ENCODE measurements at places on chromosomes 3 and 15.

- no peak for DNase-seq
These were observed 67.2 kb downstream of the UNC13C start for GRCh38 chr15:54045397-54045796.

DNA sequence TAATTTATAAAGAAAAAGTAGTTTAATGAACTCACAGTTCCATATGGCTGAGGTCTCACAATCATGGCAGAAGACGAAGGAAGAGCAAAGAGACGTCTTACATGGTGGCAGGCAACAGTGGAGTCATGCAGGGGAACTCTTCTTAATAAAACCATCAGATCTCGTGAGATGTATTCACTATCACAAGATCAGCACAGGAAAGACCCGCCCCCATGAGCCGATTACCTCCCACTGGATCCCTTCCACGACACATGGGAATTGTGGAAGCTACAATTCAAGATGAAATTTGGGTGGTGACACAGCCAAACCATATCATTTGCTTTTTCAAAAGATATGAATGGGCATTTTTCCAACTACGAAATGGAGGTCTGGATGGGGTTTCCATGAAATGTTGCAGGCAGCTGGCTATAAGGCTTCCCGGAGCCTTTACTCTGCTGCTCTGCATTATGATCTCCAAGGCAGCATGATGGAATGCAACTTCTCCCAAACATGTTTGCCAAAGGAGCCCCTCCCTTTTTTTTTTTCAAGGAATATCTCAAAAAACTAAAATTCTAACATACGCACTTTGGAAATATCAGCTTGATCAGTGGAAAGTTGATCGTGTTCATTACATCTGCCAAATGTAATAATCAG is 189.7 kb downstream of the MEX3B start:
- DNase-seq: no peak

- peak; percentile 99 for DNase-seq
These were observed at the start of gene IP6K2 for GRCh38 chr3:48716982-48717746. Gene IP6K2, minus strand, starts transcription at chr3:48717221. Its CDS starts 21,930 bp downstream, at chr3:48695291.

GRCh38 chr3:31945738-31946052 is 35.4 kb downstream of the OSBPL10 start:
- no peak for DNase-seq

- no peak for DNase-seq
These were observed 3.4 kb downstream of the GAP43 start for GRCh38 chr3:115626721-115627120.

GRCh38 chr3:156808025-156808424 is 18.1 kb upstream of the LEKR1 start:
- no peak for DNase-seq

- no peak for DNase-seq
These were observed 12.3 kb upstream of the DENND4A start for GRCh38 chr15:65804252-65804931.

DNA sequence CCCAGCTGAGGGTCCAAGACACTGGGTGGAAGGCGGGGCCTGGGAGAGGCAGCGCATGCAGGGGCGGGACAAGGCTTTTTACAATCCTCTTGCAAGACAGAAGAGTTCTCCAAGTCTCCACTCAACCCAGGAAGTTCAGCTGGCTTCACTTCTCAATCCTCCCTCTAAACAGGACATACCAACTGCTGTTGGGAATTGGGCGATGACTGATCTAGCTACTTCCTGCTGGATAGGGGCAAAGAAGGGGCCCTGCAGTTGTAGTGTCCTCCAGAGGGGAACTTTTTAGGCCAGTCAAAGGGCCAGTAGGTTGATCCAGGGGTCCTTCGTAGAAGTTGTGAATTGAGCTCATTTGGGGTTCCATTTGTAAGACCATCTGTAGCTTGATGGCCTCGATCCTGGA is 94.6 kb upstream of the TERB2 start:
- DNase-seq: no peak

DNA sequence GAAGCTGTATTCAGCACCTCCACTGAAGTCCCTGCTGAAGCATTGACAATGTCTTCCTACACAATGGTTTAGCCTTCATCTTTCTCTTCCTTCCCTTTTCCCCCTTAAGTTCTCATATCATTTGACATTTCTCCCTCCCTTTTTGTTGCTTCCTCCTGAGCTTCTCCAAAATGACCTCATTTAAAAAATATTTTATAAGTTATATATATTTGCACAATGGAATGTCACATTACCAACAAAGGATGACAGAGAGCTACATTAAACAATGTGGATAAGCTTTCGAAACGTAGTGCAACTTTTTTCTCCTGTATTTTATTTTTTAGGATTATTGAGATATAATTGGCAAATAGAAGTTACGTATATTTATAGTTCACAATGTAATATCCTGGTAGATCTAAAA is 13.2 kb upstream of the DLG1 start:
- DNase-seq: no peak

DNA sequence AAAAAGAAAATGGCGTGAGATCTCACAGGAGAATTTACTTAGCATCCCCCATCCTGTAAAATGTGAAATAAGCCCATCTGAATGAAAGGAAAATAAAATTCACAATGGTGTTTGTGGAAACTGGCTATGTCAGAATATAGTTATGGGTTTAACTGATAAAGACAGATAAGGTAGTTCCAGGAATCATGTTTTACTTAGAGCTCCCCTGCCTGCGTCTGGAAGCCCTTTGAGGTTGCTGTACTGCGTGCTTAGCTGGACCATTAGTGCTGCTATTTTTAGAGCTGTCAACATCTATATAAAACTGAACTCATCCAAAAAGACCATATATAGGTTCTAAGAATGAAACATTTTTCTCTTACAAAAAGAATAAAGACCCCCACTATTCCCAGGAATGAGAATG is 130.8 kb downstream of the LSAMP start:
- DNase-seq: no peak

DNA sequence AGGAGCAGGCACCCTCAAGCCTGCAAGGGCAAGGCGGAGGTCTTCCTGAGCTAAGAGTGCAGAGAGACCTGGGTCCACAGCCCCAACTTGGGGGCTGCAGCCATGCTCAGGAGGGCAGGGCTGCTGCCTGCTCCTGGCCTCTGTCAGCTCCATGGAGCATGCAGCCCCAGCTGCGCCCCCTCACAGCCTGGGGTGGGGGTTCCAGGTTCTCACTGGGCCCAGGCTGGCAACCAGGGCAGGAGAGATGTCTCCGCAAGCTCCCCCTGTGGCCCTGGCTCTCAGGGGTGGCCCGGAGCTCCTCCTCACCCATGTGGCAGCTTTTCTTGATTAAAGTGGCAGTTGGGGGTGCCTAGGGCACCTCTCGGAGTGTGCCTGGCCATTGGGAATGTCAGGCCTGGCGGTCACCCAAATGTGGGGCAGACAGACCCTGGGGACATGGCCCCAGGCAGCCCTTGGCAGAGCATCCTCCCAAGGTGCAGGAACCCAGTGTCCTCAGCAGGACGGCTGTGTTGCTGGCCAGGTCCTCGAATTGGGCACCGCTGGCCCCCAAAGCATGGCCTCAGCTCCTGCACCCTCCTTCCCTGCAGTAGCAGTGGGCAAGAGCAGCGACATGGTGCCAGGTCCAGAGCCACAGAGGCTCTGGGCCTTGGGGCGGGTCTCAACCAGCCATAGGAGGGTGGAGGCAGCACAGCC is 210.1 kb upstream of the MLF1 start:
- DNase-seq: no peak

DNA sequence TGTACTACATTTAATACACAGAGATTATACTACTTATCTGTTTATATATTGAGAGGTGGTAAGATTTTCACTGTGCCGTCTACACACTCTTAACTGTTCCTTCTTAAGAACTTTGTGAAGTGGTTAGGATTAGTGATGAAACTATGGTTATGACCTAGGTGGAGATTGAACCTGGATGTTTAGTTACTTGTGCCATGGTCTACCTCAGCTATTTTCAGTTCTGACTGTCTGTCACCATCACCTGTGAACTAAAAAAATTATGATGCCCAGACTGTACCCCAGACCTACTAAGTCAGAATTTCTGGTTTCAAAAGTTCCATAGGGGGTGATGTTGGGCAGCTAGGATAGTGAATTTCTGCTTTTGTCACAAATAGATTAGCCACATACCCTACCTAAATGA is 6.4 kb downstream of the RASA2 start:
- no peak for DNase-seq

DNA sequence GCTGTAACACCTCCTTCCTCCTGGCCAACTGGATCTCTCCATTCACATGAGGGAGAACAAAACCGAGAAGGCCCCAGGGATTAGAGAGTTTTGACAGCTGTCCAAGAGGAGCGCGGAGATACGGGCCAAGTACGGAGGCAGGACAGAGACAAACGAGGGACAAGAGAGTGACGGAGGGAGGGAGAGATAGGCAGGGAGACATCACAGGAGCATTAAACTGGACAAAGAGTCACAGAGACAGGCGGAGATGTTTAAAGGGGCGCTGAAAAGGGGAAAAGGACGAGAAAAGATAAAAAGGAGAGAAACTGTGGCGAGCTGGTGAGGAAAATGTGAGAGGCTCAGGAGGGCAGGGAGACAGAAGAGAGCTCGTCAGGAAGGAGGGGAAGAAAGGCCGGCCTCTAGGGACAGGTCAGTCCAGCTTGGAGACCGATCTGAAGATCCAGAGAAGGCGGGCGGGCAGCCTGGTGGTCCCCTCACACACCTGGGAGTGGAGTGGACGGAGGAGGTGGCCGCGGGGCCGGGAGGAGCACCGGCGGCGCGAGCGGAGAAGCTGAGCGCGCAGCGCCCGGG is 40.5 kb upstream of the ROPN1 start:
- no peak for DNase-seq

DNA sequence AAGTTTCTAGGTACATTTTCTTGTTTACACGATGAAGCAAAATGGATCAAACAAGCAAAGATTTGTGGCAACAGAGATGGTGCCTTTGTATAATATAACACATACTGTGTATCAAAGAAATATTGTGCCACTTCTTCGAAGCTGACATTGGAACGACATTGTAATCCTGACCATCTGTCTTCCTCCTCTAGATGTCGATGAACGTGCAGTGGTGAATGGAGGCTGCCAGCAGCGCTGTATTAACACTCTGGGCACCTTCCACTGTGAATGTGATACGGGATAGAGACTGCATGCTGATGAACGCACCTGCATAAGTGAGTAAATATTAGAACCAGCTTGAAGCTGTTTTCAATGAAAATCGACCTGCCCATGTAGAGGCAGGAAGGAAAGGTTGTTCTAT is 613.3 kb upstream of the GOLIM4 start:
- DNase-seq: no peak

GRCh38 chr3:40262331-40262730 is 47.2 kb upstream of the EIF1B start:
- DNase-seq: no peak

DNA sequence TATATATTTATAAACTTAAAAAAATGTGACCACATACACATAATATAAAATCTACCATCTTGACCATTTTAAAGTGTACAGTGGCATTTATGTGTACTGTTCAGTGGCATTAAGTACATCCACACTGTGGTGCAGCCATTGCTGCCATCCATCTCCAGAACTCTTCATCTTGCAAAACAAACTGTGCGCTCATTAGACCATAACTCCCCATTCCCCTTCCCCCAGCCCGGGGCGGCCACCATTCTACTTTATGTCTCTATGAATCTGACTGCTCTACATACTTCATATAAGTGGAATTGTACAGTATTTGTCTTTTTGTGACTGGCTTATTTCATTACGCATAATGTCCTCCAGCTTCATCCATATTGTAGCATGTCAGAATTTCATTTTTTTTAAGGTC is 47.8 kb downstream of the CTXND1 start:
- DNase-seq: no peak

GRCh38 chr3:161409069-161409468 is 37.8 kb upstream of the SPTSSB start:
- peak; percentile 32 for DNase-seq

DNA sequence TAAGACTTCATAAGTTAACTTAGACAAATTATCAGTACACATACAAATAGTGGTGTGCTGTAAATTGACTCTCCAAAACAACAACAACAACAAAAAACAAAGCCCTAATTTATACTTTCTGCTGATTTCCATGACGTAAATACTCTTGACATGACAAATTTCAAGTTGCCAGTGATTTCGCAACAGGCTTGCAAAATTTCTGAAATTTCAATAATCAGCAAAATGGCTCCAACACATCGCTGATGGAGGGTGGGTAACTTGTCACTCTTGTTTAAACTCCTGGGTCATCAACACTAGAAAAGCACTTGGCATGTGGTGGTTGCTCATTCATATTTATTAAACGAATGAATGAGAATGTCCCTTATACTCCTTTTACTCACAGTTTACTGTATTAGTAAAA is 205.2 kb upstream of the SATB1 start:
- no peak for DNase-seq

DNA sequence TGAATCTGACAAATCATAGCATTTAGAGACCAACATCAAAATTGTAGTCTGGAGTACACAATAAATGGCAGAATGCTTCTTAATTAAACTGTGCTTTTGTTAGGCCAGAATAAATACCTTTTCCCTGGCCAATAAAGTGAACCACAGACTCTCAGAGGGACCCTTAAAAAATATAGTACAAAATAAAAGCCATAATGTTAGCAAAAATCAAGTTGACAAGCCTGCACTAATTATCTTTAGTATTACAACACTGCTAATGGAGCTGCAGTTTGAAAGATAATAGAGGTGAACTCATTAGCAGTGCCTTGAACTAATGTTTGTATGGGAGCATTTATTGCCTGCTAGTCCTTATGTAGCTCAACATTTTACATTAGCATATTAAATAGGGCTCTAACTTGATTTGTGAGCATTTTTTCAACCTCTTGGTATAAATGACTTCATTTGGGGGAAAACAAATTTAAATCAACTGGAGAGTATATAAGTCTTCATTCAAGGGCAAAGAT is 801.3 kb downstream of the EPHA3 start:
- DNase-seq: no peak

DNA sequence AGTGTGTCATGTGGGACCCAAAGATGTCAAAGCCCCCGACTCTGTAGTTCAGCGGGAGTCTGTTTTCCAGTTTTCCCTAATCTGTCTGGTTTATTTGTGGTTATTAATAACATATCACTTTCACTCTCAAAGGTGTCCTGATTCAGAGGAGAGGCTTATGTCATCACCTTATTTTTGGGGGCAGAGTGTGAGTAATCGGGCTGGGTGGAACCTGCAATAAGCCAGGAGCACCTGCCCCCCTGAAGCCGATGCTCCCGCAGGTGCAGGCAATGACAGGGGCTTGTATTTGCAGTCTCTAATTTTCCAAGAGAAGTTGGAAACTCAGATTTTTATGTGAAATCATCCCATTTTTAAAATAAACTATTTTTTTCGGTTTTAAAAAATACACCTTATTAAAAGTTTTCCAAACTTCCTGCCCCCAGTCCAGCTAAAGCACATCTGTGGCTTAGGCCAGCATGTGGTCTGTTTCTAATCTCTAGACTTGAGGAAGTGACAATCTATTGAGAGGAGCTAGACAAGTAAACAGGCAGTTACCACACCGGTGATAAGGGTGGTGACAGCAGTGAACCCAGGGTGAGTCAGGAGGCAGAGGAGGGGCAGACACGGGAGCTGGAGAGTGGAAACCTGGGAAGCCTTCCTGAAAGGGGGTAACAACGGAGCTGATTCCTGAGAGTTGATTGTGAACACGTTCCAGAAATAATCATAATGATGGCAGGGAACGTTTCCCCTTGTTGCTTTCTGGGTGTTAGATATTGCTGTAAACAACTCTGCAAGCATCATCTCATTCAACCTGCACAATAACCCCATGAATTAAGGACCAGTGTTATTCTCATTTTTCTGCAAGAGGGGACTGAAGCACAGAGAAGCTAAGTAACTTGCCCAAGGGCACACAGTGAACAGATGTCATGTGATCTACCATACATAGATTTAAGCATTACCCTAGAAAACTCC is 37.2 kb downstream of the BHLHE40 start:
- DNase-seq: no peak
